ENCODE measurements at places on chromosomes 1 and 21. TPM values are rescaled to one million over a fixed set of nuclear protein-coding genes. Genes with fewer than 3 reads are reported as not detected.

DNA sequence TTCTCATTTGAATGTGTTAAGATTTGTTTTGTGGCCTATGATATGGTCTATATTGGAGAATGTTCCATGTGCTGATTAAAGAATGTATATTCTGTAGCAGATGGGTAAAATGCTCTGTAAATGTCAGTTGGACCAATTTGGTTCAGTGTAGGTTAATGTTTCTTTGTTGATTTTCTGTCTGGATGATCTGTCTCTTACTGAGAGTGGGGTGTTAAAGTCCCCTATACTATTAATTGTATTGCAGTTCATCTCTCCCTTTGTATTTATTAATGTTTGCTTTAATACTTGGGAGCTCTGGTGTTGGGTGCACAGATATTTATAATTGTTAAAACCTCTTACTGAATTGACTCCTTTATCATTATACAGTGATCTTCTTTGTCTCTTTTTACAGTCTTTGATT lies 584.5 kb downstream of the NUF2 start:
- DNase-seq = no peak

- no peak for DNase-seq
Observed at GRCh38 chr21:28776251-28776650, 216.4 kb downstream of the LTN1 start.

DNA sequence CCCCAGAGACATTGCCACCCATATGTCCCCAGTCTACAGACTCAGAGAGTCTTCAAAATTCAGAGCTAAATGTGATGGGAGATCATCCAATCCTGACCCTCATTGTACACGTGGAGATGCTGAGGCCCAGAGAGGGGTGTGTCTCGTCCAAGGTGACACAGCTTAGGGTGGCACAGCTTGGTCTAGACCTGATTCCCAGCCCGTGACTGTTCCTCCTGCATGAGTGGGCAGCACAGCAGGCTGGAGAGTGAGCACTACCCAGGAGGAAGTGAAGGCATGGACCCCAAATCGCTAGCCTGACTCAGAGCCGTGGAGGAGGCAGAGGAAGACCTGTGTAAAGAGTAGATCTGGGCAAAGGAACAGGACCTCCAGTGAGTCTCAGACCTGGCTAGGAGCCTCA lies 16.4 kb downstream of the S100A7 start:
- DNase-seq = no peak

DNA sequence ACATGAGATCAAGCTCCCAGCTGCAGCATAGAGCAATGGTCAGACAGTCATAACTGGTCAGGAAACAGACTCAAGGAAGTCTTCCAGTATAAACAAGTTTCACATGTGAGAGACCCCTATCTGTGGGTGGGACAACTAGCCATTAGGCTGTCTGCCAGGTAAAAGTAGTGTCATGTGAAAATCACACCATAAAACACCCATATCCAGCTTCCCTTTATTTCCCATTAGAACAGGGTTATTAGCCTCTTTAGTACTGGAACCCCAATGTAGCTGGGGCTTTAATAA lies 426.7 kb downstream of the KCNT2 start:
- no peak for DNase-seq

- no peak for DNase-seq
Observed at GRCh38 chr1:201112926-201113325, 700 bp upstream of the CACNA1S start.

The FMO2 gene
- total RNA-seq = 69.2 TPM

The ICOSLG gene
- total RNA-seq = 1.7 TPM

All from adrenal gland (tissue), 19 donors.